Stimulated activated CD8-positive, alpha-beta memory T cell treated with anti-CD3 and anti-CD28 coated beads, Interleukin-2, amount 100 ng/mL, for 1 hour (primary cell): ENCODE measurements at places on chromosomes 2 and 18.
A peak's percentile ranks its signal among the peaks of the same experiment; 100 is the strongest.

DNA sequence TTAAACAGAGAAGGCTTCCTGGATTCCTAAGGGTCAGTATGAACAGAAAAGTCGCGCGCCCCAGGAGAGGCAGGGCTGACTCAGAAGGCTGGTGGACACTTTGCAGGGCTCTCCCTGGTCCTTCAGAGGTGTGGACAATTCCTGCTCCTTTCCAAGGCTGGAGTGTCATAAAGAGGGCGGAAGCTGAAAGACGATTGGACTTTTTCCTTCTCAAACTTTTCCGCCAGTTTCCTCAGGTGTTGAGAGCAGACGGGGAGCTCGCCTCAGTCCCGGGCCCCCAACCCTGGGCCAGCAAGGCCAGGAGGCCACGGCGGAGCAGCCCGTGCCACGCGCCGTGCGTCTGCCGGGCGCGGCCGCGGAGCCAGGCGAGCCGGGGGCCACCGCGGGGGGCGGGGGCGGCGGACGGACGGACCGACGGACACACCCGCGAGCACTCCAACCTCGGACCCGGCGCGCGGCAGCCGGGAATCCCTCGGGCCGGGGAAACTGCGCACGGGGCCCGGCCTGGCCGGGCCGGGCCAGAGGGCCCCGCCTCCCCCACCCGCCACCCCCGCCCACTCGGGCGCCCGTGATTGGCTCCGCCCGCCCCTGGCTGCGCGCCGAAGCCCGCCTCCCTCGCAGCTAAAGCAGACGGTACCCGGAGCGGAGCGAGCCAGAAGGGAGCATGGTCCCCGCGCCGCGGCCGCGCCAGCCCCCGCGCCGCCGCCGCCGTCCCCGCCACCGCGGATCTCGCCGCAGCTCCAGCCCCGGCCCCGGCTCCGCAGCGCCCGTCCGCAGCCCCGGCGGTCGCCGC is at the start of gene KLHL29:
Gene KLHL29, plus strand, starts transcription at position 629 of the 793 bp plus-strand sequence. CDS start 177,018 bp downstream, outside the sequence.
- peak; percentile 17 for DNase-seq

DNA sequence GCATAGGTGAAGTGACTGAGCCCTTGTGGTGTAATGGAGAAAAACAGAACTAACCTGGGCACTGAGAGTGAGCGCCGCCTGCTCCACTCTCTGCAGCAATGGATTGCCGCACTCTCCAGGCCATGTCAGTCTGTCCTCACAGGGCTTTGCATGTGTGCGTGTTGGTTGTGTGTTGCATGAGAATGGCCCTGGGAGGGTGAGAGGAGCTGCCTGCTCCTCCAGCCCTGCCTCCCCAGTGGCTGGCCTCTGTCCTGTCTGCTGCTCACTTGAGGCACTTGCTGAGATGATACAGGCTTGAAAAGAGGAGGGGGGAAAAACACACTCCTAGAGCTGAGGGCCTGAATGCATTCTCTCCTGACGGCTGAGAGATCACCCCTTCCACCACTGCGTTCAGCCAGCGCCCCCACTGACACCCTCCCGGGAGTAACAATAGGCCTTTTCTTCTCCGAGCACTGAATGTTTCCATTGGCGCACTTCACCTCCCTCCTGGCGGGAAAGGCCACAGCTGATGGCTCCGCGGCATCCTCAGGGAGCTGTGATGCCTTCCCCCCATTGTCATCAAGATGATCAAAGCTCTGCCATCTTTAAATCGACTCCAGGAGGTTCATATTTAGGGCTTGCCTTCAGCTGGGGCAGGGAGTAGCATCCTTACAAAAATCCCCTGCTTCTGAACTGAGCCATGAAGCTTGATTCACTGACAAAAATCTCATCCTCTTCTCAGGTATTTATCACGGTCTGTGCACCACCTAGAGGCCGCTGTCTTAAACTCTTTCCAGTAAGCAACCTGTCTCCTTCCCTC is 49.9 kb upstream of the DAPL1 start:
- DNase-seq: no peak

GRCh38 chr2:190744041-190744440 is 95.2 kb downstream of the NAB1 start:
- no peak for DNase-seq

- no peak for DNase-seq
Measured at GRCh38 chr18:76889091-76889699, 66.8 kb downstream of the ZNF236 start.

- no peak for DNase-seq
Measured at GRCh38 chr18:22109535-22109934, 59.9 kb upstream of the GATA6 start.

GRCh38 chr2:42724886-42725285 is 39.0 kb downstream of the OXER1 start:
- no peak for DNase-seq
